Right lobe of liver (tissue), 6 donors: ENCODE measurements at places on chromosomes 2 and 18. TPM values are rescaled to one million over a fixed set of nuclear protein-coding genes. Genes with fewer than 3 reads are reported as not detected.

DNA sequence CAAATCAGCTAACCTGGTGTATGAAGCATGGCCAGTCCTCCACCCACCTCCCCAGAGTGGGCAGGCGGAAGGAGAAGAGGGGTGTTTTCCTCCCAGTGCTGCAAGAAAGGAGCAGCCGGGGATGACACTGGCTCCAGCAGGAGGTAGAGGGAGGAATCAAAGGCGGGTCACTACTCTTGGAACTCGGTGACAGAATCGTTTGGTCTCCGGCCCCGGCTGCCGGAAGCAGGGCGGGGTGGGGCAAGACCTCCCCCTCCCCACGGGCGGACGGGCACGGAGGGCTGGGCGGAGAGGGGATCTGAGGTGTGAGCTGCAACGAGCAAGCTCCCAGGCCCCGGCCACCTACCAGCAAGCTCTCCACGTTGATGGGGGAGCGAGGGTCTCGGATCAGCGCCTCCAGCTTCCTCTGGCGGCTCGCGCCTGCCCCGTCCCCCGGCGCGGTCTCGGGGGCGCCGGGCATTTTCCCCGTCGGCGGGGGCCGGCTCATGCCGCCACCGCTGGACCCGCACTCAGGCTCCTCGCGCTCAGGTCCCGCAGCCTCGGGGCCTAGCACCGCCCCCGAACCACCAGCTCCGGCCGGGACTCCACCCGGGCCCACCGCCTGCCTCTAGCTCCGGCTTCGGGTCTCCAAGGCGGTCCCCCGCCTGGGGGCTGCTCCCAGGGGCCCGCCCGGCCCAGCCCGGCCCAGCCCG, 640 bp downstream of the ROCK2 start:
- DNase-seq, result peak; percentile 78
- peaks cover 23% of the 10 kb centered on the region for H3K4me1 ChIP-seq
- H3K27ac ChIP-seq, result peak overlapping the region; percentile 97
- no peaks in the 10 kb centered on the region for H3K36me3 ChIP-seq
- H3K4me3 ChIP-seq, result peak overlapping the region; percentile 92
- no peaks in the 10 kb centered on the region for H3K27me3 ChIP-seq

- no peaks in the 10 kb centered on the region for H3K4me1 ChIP-seq
- H3K27ac ChIP-seq, result no peak overlapping the region
- H3K4me3 ChIP-seq, result no peak overlapping the region
- no peaks in the 10 kb centered on the region for H3K27me3 ChIP-seq
These were observed 342.6 kb downstream of the CTNNA2 start for GRCh38 chr2:79855264-79856006.

GRCh38 chr18:25650201-25650941, 298.4 kb upstream of the ZNF521 start:
- no peak for DNase-seq
- no peaks in the 10 kb centered on the region for H3K36me3 ChIP-seq
- no peak overlapping the region for H3K27ac ChIP-seq
- H3K4me3 ChIP-seq, result no peak overlapping the region
- H3K4me1 ChIP-seq, result no peaks in the 10 kb centered on the region

GRCh38 chr2:20484034-20484617, 37.3 kb downstream of the RHOB start:
- H3K4me3 ChIP-seq, result no peak overlapping the region
- H3K27me3 ChIP-seq, result no peaks in the 10 kb centered on the region
- no peak overlapping the region for H3K27ac ChIP-seq
- DNase-seq, result no peak

DNA sequence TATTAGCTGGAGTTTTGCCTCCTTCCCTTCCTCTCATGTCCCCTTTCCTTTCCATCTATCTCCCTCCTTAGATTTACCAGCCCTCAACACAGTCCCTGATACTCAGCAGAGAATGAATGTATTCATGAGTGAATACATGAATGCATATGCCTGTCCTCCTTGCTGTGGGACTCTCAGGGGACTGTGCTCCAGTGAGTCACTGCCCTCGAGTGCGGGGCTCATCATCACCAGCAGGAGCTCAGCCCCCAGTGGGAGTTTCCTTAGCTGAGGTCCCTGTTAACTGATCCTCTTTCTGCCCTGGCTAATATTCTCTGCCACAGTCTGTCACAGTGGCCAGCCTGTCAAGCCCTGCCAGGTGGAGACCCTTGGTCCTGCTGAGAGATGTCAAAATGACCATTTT, 104.9 kb upstream of the LHCGR start:
- DNase-seq, result no peak
- no peaks in the 10 kb centered on the region for H3K27me3 ChIP-seq
- no peaks in the 10 kb centered on the region for H3K4me1 ChIP-seq
- no peak overlapping the region for H3K27ac ChIP-seq

DNA sequence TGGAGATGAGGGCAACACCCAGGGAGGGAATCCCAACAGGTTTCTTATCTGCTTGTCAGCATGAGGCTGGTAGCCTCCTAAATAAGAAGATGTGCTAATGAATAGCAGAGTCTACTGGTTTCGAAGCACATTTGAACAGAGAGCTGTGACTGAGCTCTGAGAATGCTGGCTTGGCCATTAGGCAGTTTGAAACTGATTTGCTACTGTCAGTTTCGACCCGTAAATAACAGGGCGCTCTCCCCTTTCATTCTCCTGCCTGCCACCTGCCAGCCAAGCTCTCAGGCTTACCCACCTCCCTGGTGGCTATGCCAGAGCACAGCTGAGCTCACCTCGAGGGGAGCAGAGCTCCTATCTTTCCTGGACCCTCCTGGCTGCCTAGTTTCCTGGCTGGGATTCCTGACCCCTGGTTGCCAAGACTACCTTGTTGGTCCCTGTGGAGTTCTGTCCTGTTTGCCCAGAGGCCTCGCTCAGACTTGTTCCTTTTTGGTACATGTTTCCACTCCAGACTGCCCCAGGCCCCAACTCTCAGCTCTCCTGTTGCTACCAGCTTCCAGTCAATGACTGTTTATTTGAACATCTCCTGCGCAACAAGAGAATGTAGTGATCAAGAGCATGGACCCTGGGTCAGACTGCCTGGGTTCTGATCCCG, 102.3 kb upstream of the ALPP start:
- H3K27ac ChIP-seq, result no peak overlapping the region
- no peak for DNase-seq
- H3K36me3 ChIP-seq, result no peaks in the 10 kb centered on the region
- H3K4me1 ChIP-seq, result no peaks in the 10 kb centered on the region

DNA sequence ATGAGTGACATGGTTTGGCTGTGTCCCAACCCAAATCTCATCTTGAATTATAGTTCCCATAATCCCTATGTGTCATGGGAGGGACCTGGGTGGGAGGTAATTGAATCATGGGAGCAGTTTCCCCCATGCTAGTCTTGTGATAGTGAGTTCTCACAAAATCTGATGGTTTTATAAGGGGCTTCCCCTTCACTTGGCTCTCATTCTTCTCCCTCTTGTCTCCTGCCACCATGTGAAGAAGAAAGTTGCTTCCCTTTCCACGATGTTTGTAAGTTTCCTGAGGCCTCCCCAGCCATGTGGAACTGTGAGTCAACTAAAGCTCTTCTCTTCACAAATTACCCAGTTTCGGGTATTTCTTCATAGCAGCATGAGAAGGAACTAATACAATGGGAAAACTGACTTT, 14.0 kb downstream of the DNAH7 start:
- H3K36me3 ChIP-seq, result no peaks in the 10 kb centered on the region
- DNase-seq, result no peak

GRCh38 chr18:21064347-21064746, 47.3 kb downstream of the ROCK1 start:
- H3K27me3 ChIP-seq, result no peaks in the 10 kb centered on the region
- no peak overlapping the region for H3K4me3 ChIP-seq

- no peaks in the 10 kb centered on the region for H3K27me3 ChIP-seq
- H3K27ac ChIP-seq, result no peak overlapping the region
- peak; percentile 6 for DNase-seq
- no peaks in the 10 kb centered on the region for H3K36me3 ChIP-seq
These were observed 3.6 kb upstream of the PROM2 start for GRCh38 chr2:95270541-95271081.

OR6B2 gene
- not detected for total RNA-seq

SCTR gene
- not detected for total RNA-seq

PPP1R1C gene
- 9.3 TPM for total RNA-seq

DSG1 gene
- 2.2 TPM for total RNA-seq
